ENCODE measurements at places on chromosomes 1 and 21. TPM values are rescaled to one million over a fixed set of nuclear protein-coding genes. Genes with fewer than 3 reads are reported as not detected.

ATP1A4 gene
- not detected for total RNA-seq

CDK18 gene
- 1.7 TPM for total RNA-seq

TUFT1 gene
- total RNA-seq, result 6.0 TPM

CYP4Z1 gene
- not detected for total RNA-seq

LINGO4 gene
- total RNA-seq, result not detected

GRIK3 gene
- not detected for total RNA-seq

ETV3L gene
- not detected for total RNA-seq

DNA sequence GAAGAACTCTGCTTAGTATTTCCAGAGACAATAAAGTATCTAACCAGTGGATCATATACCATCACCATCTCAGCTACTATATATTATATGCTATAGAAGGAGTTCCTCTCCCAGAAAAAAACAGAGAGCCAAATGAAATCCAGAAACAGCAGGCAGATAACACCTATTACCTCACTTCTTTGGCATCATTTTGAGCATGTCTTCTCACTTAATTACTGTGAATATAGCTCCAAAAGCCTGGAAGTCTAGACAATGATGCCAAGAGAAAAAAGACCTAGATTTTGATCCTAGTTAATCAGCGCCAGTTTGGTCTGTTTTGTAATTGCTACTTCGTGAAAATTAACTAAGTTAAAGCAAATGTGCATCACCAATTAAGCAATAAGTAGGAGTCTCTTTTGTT is 131.3 kb downstream of the EIF4G3 start:
- no peak for DNase-seq

DNA sequence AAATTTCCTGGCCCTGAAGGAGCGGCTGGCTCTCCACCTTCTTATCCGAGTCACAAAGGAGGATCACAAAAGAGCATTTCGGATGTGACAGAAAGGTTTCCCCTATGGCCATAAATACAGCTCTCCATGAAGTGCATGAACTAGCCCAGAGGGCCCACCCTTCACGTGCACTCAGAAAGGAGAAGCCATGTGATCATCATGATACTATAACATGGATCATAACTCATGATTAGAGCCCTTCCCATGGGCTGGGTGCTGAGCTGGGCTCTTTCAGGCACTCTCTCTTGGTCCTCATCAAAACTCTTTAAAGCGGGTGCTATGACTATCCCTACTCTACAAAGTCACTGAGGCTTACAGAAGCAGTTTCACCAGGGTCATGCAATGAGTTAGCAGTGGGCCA is 135.0 kb downstream of the PTPRU start:
- no peak for DNase-seq

GRCh38 chr21:45698493-45699184 is 55.1 kb downstream of the PCBP3 start:
- DNase-seq, result peak; percentile 61

- DNase-seq, result no peak
These were observed 79.3 kb downstream of the RPS6KA1 start for GRCh38 chr1:26608895-26609294.

DNA sequence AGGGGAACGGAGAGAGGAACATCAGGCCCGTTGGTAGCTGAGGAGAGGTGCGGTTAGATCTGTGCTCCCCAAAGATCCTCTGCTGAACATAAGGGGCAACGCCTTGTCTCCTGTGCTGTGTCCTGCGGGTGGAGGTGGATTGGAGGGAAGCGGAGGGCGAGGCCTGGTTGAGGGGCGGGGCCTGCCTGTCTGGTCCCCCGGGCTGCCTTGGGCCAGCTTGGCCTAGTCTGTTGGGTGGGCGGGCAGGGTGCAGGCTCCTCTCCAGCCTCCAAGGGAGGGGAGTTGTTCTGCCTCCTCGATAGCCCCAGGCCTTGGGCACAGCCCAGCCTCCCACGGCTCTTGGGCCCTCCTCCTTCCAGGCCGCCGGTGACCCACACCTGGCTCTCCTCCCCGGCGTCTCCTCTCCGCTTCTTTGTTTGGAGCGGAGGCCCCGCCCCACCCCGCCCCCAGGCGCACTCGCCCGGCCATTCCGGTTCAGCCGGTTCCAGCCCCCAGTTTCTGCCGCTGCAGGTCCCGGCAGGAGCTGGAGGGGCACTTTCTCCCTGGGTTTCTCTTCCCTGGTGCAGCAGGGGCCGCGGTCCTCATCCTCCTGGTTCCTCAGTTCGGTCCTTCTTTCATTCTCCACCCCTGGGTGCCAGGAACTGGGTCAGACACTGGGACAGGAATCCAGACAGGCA is 19.4 kb downstream of the PTPRF start:
- peak; percentile 40 for DNase-seq

DNA sequence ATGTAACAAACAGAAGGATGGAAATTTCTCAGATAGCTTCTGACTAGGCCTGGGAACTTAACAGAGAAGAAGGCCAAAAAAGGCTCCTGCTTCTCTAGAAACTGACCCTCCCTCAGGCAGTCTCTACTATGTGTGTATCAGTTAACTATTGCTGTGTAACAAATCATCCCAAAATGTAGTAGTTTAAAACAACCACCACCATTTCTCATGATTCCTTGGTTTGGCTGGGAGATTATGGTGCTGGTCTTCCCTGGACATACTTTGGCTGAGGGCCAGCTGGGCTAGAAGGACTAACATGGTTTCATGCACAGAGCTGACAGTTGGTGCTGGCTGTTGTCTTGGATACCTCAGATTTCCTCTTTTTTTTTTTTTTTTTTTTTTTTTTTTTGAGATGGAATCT is 26.2 kb upstream of the CNN3 start:
- no peak for DNase-seq

DNA sequence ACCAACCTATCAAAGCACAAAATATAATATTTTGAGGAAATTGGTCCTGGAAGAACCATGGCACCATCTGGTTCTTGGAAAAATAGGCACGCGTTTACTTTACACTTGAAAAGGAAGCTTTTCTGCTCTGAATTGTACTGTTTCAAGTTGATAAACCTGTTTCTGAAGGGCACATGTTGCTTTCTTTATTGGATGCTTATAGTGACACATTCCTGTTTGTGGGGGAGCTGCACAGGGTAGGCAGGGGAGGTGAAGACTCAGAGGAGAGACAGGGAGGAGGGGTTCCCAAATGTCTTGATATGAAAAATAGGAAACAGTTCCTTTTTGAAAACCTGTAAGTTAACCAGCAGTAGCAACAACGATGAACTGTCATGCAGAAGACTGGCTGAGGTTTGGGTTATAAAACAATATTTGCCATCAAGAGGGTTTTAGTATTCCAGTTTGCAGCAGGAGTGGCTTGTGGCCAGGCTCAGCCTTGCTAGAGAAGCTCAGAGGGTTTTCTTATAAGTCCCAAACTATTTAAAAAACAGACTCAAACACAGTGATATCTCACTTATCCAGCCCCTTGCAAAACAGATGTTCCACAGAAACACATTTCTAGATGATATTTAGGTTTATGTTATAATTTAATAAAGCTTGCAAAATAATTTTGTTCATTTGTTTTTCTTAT is 127.0 kb upstream of the MROH9 start:
- DNase-seq, result no peak

DNA sequence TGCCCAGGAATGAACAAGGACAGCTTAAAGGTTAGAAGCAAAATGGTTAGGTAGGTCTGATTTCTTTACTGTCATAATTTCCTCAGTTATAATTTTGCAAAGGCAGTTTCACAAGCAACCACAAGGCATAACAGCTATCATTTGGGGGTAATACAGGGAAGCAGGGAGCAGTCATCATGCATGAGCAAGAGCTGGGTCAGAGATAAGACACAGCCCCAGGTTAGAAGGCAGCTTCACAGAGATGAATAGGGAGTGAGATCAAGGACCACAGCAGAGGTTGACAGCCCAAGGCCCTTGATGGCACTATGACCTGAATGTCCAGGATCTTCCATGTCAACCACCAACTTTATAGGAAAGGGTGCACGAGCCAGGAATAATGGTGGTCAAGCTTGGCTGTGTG is 9.0 kb upstream of the CSRP1 start:
- no peak for DNase-seq

- DNase-seq, result no peak
These were observed 11.1 kb downstream of the PEA15 start for GRCh38 chr1:160216301-160216700.

DNA sequence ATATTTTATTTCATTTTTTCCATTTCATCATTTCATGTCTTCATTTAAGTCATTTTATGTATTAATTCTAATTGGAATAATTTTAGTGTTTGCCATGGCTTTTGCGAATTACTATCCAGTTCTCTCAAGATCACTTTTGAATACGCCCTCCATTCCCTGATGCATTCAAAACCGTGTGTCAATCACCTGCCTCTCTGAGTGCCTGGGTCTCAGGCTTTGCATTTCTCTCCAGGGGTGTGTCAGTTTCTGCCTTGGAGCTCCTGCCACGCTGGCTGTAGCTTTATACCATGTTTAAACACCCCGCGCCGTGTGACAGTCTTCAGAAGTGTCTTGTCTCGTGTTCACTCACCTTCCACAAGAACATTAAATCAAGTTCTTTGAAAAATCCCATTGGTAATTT is 7.4 kb upstream of the DNMT3L start:
- no peak for DNase-seq

- peak; percentile 42 for DNase-seq
These were observed 48.9 kb downstream of the SKI start for GRCh38 chr1:2276803-2277580.

GRCh38 chr1:78913950-78914349 is 92.6 kb downstream of the ADGRL4 start:
- DNase-seq, result no peak

GRCh38 chr1:161080441-161081405 is 8.6 kb downstream of the NECTIN4 start:
- no peak for DNase-seq

DNA sequence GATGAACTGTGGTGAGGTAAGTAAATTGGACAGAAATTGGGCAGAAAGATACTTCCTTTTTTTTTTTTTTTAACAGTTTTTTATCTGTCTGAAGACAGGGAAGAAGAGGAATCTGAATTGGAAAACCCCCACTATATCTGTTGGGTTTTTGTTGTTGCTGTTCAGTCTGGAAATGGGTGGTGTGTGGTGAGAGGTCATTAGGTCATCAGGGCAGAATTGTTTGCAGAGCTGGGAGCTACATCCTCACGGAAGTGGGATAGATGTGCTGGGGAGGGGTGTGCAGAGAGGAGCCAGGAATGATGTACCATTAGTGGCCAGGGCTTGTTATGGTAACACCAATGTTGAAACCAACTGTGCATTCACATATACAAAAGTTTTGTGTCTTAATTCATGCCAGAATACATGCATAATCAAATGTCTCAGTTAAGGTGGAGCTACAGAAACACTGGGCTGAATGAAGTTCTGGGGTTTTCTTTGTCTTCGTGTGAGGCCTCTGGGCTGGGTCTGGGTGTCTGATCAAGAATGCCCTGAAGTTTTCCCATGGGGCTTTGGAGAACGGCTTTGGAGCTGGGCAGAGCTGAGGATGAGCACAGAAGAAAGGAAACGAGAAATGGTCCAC is 12.4 kb downstream of the USP25 start:
- peak; percentile 68 for DNase-seq

GRCh38 chr1:207950750-207951149 is 39.8 kb upstream of the CD34 start:
- no peak for DNase-seq

GRCh38 chr21:42456457-42456856 is 39.6 kb downstream of the RSPH1 start:
- no peak for DNase-seq

GRCh38 chr1:110084227-110085078 is 14.0 kb upstream of the ALX3 start:
- peak; percentile 42 for DNase-seq

DNA sequence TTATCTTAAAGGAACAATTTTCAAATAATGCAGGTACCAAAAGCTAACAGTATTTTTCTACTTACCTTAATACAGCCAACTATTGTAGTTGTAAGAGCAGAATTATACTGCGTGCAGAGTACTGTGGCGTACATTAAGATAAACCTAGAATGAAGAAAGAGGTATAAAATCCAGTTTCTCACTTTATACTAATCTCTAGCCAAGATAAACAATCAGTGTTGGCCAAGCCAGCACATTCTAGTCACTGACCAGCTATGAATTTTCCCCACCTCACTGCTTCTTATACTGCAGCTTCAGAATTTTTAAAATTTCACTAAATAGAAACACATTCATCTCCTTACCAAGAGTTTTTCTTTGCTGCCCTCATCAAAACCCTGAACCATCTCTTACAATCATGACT is 33.6 kb downstream of the SLC35D1 start:
- peak; percentile 40 for DNase-seq

GRCh38 chr1:156951371-156951770 is 30.9 kb downstream of the LRRC71 start:
- DNase-seq, result no peak

GRCh38 chr1:11413986-11414391 is 65.0 kb upstream of the DISP3 start:
- DNase-seq, result no peak

GRCh38 chr21:45441431-45442255 is 36.7 kb downstream of the COL18A1 start:
- DNase-seq, result no peak

GRCh38 chr1:181141431-181141910 is 53.0 kb downstream of the IER5 start:
- DNase-seq, result peak; percentile 39

GRCh38 chr1:23384312-23385058 is 14.8 kb upstream of the ZNF436 start:
- peak; percentile 67 for DNase-seq

DNA sequence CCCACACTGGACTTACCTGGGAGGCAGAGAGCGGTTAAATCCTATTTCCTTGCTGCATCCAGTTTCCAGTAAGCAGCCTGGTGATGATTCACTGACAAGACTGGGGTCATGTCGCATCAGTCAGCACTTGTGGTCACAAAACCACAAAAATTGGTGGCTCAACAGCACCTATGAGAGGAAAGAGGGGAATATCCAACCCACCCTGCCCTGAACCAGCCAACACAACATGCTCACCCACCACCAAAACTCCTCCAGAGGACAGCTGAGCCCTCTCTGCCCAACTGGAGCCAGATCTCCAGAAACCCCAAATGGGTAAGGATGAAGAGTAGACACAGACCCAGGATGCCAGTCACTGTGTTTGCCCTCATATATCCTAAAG is 64.0 kb downstream of the CD46 start:
- DNase-seq, result no peak

DNA sequence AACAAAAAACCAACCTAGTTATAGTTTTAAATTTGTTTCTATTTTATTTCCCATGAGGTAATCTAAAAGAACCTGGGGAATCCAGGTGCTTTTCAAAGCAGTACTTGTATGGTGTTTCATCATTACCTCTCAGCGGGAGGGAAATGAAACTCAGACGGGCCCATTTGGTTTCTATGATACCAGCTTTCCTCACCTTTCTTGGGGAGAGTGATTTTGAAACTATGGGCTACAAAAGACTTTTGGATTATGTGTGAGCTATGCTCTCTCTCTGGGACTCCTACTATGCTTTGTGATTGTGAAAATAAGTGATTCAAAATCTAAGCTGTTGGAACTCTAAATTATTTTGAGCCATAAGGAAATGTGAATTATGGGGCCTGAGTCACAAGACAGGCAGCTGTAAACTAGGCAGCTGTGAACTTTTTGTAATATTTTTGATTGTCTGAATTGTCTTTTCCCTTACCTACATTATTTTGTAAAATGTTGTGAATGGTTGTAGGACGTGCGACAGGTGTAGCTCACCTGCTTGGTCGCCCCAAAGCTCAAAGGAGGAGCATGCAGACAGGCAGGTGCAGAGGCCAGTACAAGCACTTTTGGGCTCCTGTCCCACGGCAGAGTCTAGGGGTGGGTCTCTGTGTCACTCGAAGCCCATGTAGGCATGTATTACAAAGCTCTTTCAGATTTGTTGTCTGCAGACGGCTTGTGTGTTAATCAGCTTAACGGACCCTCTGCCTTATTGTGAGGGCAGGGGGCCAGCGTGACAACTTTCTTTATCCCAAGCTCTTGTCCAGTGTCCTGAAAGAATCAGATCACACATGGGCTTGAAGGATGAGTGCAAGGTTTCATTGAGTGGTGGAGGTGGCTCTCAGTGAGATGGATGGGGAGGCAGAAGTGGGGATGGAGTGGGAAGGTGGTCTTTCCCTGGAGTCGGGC is 64.8 kb upstream of the BACH1 start:
- DNase-seq, result no peak

Measured in dermis blood vessel endothelial cell (primary cell).